Naive B cell (primary cell): ENCODE measurements at places on chromosomes 12 and 14. TPM values are rescaled to one million over a fixed set of nuclear protein-coding genes. Genes with fewer than 3 reads are reported as not detected.
A peak's percentile ranks its signal among the peaks of the same experiment; 100 is the strongest.

CMA1 gene
- not detected for polyA plus RNA-seq

TGM1 gene
- polyA plus RNA-seq, result not detected

PRKAB1 gene
- 41.4 TPM for polyA plus RNA-seq

DHRS2 gene
- not detected for polyA plus RNA-seq

AICDA gene
- 0.34 TPM for polyA plus RNA-seq

TAS2R7 gene
- polyA plus RNA-seq, result not detected

SLC41A2 gene
- polyA plus RNA-seq, result 0.95 TPM

DTX1 gene
- 11.5 TPM for polyA plus RNA-seq

VASH1 gene
- 0.39 TPM for polyA plus RNA-seq

DNA sequence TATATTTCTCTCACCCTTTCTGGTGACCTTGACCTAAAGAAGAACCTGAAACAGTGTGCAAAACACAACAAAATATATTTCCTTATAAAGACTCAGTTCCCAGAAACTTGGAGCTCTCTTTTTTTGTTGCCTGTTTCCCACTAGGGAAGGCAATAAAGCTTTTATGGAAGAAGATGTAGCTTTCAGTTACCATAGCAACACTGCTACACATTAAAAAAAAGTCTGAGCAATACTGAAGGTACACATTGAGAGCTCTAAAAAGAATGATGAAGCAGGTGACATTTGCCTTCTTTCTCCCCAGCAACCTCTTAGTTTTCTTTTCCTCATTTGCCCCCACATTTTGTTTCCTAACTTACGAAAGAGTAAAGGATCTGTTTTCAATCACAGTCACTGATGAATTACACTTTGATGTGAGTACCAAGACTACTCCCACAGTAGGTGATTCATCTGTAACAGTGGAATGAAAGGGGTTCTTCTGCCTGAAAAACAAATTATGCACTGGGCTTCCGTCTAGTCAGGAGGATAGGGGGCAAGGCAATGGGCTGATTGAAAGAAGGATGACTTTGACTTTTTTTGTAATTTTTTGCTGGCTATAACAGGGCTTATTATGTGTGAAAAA, 1.1 kb upstream of the CATSPERB start:
- H3K27ac ChIP-seq, result no peak overlapping the region
- no peak for DNase-seq
- H3K27me3 ChIP-seq, result peaks cover 30% of the 10 kb centered on the region
- no peak overlapping the region for H3K4me3 ChIP-seq
- H3K4me1 ChIP-seq, result no peaks in the 10 kb centered on the region

- H3K27ac ChIP-seq, result no peak overlapping the region
- no peak overlapping the region for H3K4me3 ChIP-seq
- peaks cover 19% of the 10 kb centered on the region for H3K27me3 ChIP-seq
- H3K36me3 ChIP-seq, result no peaks in the 10 kb centered on the region
- no peaks in the 10 kb centered on the region for H3K4me1 ChIP-seq
- no peak for DNase-seq
Measured at GRCh38 chr12:91744597-91744996, 401.0 kb downstream of the BTG1 start.

DNA sequence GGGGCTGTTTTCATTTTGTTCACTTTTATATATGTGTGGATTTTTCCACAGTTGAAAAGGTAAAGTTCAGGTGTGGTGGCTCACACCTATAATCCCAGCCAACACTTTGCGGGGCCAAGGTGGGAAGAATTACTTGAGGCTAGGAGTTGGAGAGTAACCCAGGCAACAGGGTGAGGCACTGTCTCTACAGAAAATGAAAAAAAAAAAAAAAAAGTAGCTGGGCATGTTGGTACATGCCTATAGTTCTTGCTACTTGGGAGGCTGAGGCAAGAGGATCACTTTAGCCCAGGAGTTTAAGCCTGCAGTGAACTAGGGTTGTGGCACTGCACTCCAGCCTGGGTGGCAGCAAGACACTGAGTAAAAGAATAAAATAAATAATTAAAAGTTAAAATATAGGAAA, 326.5 kb downstream of the NAV3 start:
- no peak overlapping the region for H3K27ac ChIP-seq
- no peaks in the 10 kb centered on the region for H3K36me3 ChIP-seq
- no peaks in the 10 kb centered on the region for H3K4me1 ChIP-seq
- no peak overlapping the region for H3K4me3 ChIP-seq
- no peak for DNase-seq
- H3K27me3 ChIP-seq, result peaks cover 4% of the 10 kb centered on the region

DNA sequence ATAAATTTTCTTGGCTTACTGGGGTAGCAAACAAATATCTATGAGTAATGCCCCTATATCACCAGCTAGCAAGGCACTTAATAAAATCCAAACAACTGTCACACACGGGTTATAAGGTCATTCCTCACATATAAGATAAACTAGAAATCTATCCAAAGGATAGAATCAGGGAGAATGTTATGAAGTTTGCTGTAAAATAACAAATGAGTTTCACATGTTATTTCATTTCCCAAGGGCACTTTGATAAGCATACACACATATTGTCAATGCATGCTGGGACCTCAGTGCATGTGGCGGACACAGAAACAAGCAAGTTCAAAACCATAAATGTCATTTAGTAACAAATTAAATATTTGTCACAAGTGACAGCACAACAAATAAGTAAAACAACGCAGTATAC, 429.4 kb downstream of the GXYLT1 start:
- DNase-seq, result no peak
- no peaks in the 10 kb centered on the region for H3K27me3 ChIP-seq
- H3K27ac ChIP-seq, result no peak overlapping the region
- no peak overlapping the region for H3K4me3 ChIP-seq

DNA sequence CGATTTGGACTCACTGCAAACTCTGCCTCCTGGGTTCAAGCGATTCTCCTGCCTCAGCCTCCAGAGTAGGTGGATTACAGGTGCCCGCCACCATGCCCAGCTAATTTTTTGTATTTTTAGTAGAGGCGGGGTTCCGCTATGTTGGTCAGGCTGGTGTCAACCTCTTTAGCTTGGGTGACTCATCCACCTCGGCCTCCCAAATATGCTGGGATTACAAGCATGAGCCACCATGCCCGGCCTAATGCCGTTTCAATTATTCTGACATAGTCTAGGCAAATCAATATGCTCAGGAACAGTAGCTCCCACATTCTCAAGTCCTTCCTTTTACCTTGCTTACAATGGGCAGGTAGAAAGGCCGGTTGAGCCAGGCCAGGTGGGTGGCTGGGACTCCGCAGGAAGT, 82.0 kb upstream of the EEA1 start:
- peaks cover 7% of the 10 kb centered on the region for H3K4me1 ChIP-seq
- no peak overlapping the region for H3K27ac ChIP-seq
- H3K36me3 ChIP-seq, result no peaks in the 10 kb centered on the region
- H3K27me3 ChIP-seq, result no peaks in the 10 kb centered on the region
- no peak for DNase-seq

- H3K4me1 ChIP-seq, result peaks cover 70% of the 10 kb centered on the region
- H3K4me3 ChIP-seq, result peak overlapping the region; percentile 79
Measured at GRCh38 chr14:65287264-65288131, 125.0 kb upstream of the FUT8 start.

GRCh38 chr12:110704750-110705149, 15.8 kb upstream of the HVCN1 start:
- H3K4me3 ChIP-seq, result no peak overlapping the region
- no peaks in the 10 kb centered on the region for H3K27me3 ChIP-seq
- peaks cover 4% of the 10 kb centered on the region for H3K4me1 ChIP-seq

- DNase-seq, result no peak
- no peaks in the 10 kb centered on the region for H3K4me1 ChIP-seq
- H3K4me3 ChIP-seq, result no peak overlapping the region
Measured at GRCh38 chr14:69501423-69501838, 16.9 kb downstream of the PLEKHD1 start.

- H3K4me1 ChIP-seq, result peaks cover 92% of the 10 kb centered on the region
- H3K27me3 ChIP-seq, result no peaks in the 10 kb centered on the region
- peaks cover under 1% of the 10 kb centered on the region for H3K36me3 ChIP-seq
Measured at GRCh38 chr12:42474391-42474790, 115.2 kb downstream of the PRICKLE1 start.

DNA sequence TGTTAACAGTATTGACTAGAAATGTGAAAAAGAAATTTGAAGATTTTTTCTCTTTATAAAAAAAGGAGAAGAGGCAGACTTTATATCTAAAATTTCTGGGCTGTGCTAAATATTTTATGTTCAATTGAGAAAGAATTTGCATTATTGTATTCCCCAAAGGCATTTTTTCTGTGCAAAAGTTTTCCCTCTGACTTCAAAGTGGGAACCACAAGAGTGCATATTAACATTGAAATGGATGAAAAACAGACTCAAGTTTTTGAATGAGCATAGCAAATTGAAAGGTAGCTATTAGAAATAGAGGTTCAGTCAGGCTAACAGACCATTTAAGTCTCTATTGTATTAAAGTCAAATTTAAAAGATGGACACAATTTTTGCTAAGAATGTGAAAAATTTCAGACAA, 95.2 kb downstream of the RASSF9 start:
- H3K4me3 ChIP-seq, result no peak overlapping the region
- no peaks in the 10 kb centered on the region for H3K36me3 ChIP-seq
- no peak overlapping the region for H3K27ac ChIP-seq
- no peaks in the 10 kb centered on the region for H3K4me1 ChIP-seq
- H3K27me3 ChIP-seq, result no peaks in the 10 kb centered on the region
- DNase-seq, result no peak

DNA sequence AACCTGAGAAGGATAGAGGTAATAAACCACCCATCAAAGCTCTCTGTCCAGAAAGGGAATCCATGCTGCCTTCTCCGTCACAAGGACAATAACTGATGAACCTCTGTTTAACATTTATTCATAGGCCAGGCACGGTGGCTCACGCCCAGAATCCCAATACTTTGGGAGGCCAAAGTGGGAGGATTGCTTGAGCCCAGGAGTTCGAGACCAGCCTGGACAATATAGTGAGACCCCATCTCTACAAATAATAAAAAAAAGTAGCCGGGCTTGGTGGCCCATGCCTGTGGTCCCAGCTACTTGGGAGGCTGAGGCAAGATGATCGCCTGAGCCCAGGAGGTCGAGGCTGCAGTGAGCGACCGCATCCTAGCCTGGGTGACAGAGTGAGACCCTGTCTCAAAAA, 7.1 kb upstream of the FOS start:
- no peak overlapping the region for H3K4me3 ChIP-seq
- peak overlapping the region; percentile 53 for H3K27ac ChIP-seq
- no peak for DNase-seq
- H3K27me3 ChIP-seq, result no peaks in the 10 kb centered on the region

GRCh38 chr12:124317400-124317799, 22.5 kb downstream of the RFLNA start:
- no peaks in the 10 kb centered on the region for H3K36me3 ChIP-seq
- H3K4me3 ChIP-seq, result no peak overlapping the region
- DNase-seq, result no peak
- H3K27me3 ChIP-seq, result peaks cover 3% of the 10 kb centered on the region
- no peaks in the 10 kb centered on the region for H3K4me1 ChIP-seq

- H3K27me3 ChIP-seq, result no peaks in the 10 kb centered on the region
- DNase-seq, result no peak
Measured at GRCh38 chr14:58362798-58363412, 32.8 kb upstream of the TOMM20L start.

DNA sequence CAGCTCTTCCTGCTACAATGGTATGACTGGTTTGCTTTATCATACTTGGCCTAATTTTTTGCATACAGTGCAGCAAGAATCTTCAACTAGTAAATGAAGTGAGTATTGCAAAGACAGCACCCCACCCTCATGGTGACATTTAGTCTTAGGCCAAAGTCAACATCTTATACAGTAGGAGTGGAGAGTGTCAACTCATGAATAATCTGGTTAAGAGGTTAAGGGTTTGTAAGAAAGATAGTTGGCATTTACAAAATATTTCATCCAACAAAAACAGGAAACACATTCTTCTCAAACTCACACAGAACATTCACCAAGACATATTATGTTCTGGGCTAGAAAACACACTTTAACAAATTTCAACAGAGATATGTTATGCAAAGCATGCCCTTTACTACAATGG, 2.2 kb upstream of the OAS1 start:
- no peaks in the 10 kb centered on the region for H3K27me3 ChIP-seq
- H3K4me1 ChIP-seq, result peaks cover 47% of the 10 kb centered on the region
- H3K36me3 ChIP-seq, result no peaks in the 10 kb centered on the region
- H3K4me3 ChIP-seq, result no peak overlapping the region

DNA sequence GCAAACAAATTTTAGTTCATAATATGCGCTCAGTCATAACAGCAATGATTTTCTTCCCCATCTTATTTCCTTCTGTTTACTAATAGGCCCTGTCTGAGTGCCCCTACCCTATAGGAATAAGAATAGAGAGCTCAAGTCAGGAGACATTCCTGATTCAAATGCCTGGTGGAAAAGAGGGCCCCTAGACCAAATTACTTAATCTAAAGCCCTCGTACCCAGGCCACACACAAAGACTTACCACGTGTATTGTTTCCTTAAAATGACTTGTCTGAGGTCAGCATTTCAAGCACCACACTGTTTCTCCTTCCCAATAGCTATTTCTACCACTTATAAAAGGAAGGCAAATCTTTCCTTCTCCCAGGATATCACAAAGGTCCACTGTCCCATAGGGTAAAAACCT, 314.9 kb upstream of the TMTC1 start:
- H3K27ac ChIP-seq, result no peak overlapping the region
- no peaks in the 10 kb centered on the region for H3K36me3 ChIP-seq
- H3K27me3 ChIP-seq, result no peaks in the 10 kb centered on the region
- H3K4me3 ChIP-seq, result no peak overlapping the region

- no peaks in the 10 kb centered on the region for H3K36me3 ChIP-seq
- peaks cover 43% of the 10 kb centered on the region for H3K4me1 ChIP-seq
- DNase-seq, result no peak
- H3K27me3 ChIP-seq, result no peaks in the 10 kb centered on the region
- no peak overlapping the region for H3K4me3 ChIP-seq
- no peak overlapping the region for H3K27ac ChIP-seq
Measured at GRCh38 chr12:70252832-70253231, 9.6 kb downstream of the CNOT2 start.

DNA sequence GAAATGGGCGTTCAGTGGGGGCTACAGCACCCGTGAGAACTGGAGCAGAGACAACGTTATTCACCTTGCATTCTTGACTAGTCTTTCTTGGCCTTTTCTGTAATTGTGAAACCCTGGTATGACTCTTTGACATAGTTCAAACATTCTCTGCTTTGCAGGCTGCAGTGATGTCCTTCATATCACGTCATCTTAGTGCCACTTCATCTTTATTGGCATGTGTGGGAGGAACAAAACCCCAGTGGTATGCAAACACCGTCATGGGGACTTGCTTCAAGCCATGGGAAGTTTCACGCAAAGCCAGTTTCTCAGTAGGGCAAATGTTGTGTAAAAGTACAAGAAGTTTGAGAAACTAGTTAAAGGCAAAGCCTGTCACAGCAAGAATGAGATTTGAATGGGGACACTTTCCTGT, 20.2 kb upstream of the DUSP16 start:
- H3K27ac ChIP-seq, result no peak overlapping the region
- no peak for DNase-seq
- no peaks in the 10 kb centered on the region for H3K36me3 ChIP-seq
- H3K4me1 ChIP-seq, result no peaks in the 10 kb centered on the region
- H3K27me3 ChIP-seq, result peaks cover 13% of the 10 kb centered on the region

- H3K4me3 ChIP-seq, result no peak overlapping the region
- no peaks in the 10 kb centered on the region for H3K36me3 ChIP-seq
- peak overlapping the region; percentile 57 for H3K27ac ChIP-seq
- no peak for DNase-seq
- no peaks in the 10 kb centered on the region for H3K4me1 ChIP-seq
- H3K27me3 ChIP-seq, result peaks cover 55% of the 10 kb centered on the region
Measured at GRCh38 chr12:52699960-52700359, 3.4 kb downstream of the KRT77 start.
